ENCODE measurements at places on chromosomes 1 and 21. TPM values are rescaled to one million over a fixed set of nuclear protein-coding genes. Genes with fewer than 3 reads are reported as not detected.

The RIMKLA gene
- total RNA-seq: 4.7 TPM

The LCK gene
- total RNA-seq: 0.74 TPM

DNA sequence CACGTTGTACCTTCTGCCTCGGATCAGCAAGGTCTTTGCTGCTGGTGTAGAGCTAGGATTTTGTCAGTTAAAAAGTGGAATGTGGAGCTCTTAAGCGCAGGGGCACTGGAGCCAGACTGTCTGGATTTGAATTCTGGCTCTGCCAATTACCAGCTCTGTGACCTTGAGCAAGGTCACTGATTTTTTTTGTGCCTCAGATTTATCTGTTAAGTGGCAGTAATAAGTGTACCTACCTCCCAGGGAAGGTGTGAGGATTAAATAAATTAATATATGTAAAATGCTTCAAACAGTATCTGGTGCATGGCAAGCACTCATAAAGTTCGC is 40.3 kb downstream of the UBE2U start:
- no peak for DNase-seq

DNA sequence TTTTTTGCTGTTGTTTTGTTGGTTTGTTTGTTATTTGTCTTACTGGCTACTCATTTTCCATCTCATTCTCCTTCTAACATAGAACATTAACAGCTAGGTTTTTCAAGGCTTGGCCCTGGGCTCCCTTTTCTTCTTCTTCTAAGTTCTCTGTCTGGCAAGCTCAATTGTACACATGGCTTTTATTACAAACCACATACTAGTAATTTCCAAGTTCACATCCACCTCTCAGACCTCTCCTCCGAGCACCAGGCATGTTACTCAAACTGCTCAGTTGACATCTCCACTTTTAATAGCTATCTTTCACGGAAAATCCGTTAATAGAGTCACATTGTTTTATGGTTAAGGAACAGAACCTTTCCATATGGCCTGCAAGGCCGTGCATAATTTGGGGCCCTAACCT is 736.9 kb upstream of the ADAMTS5 start:
- no peak for DNase-seq
